ENCODE measurements at places on chromosomes 1 and 21.

DNA sequence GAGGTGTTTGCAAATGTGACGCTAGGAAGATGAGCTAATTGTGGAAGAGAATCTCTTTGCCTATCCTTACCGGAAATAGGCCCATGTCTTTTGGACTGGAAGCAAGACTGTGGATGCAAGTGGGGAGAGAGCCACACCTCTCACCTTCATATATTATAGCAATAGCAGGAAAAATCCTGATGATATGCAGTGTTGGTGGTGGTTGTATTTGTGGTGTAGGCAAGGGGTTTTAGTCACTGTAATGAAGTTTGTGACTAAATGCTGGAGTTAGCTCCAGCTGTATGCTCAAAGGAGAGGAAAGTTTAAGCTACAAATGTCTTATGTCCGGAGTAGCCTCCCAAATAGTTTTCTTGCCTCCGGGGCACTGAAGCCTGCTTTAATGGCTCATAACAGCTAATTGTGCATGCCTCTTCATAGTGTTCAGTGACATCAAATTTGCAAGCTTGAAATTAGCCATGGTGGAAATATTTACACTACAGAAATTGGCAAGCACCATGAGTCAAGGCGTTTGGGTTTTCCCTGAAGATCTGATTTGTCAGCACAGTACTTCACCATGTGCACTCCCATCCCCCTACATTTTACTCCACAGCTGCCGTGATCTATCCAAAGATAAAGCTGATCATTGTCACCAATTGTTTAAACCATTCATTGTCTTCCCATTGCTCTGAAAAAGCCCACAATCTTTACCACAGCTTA, 102.6 kb upstream of the ZNF644 start:
- no peak for DNase-seq

DNA sequence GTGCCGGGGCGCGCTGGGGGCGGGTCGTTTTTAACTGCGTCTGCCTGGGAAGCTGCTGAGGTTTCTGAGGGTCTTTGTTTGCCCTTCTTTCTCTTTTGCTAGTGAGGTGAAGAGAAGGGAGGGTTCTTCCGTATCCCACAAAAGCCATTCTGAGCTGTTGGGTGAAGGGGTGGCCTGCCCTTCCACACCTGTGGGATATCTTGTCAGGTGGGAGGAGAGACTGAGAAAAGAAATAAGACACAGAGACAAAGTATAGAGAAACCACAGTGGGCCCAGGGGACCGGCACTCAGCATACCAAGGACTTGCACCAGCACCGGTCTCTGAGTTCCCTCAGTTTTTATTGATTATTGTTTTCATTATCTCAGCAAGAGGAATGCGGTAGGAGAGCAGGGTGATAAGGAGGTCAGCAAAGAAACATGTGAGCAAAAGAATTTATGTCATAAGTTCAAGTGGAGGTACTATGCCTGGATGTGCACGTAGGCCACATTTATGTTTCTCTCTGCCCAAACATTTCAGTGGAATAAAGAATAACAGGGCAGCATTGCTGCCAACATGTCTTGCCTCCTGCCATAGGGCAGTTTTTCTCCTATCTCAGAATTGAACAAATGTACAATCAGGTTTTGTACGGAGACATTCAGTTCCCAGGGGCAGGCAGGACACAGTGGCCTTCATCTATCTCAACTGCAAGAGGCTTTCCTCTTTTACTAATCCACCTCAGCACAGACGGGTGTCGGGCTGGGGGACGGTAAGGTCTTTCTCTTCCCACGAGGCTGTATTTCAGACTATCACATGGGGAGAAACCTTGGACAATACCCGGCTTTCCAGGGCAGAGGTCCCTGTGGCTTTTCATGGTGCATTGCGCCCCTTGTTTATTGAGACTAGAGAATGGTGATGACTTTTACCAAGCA, 972 bp downstream of the PGBD2 start:
- no peak for DNase-seq

GRCh38 chr1:207004931-207005830, 27.4 kb downstream of the C1orf116 start:
- peak; percentile 37 for DNase-seq

DNA sequence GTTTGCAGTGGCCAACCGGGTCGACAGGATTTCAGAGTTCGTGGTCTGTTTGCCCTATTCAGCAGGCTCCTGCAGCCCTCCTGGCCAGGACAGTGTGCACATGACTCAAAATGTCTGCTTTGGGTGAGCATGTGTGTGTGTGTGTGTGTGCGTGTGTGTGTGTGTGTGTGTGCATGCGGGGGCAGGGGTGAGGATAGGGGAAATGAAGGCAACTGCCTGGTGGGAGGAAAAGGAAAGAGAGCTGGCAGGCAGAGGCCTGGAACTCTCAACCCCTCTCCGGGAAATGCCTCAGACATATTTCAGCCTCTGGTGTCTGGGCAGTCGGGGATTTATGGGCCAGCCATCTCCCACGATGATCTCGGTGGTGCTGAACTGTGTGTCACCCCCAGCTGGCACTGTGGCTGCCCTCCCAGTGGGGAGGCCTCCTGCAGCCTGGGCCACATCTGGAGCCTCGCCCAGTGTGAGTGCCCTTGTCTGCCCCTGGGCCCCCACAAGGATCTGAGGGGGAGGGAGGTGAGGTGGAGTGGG, 15.2 kb downstream of the CDCP2 start:
- no peak for DNase-seq

Data from non-pigmented ciliary epithelial cell (primary cell).